ENCODE measurements at places on chromosomes 12 and 14.

DNA sequence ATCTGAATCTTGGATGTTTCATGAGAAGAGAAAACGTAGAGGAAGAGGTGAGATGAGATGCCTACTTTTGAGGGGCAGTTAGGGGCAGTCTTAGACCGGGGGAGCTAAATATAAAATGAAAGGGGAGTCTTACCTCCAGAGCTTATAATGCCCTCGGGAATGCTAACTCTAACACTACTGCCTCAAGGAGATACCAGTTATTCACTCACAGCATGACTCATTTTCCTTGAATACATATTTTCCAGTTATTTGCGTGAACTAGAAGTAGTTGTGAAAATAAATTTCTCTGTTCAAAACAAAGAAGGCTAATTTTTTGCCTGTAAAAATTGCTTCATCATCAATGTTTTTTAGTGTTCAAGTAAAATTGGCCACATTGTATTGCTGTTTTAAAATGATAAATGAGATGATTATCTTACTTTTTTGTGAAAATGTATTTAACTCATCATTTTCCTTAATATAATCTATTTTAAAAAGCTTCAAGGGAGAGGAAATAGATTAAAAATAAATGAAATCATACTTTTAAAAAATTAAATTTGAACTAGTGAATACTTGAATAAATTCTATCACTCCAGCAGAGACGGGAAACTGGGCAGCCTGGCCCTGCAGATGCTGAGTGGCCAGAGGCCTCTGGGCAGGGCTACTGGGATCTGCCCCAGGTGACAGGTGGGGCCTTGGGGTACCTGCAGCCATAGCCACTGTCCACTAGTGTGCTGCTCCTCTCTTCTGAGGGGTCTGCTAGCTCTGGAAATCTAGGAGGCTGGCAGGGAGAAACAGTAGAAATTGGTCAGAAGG is 339.3 kb downstream of the EGLN3 start:
- DNase-seq: no peak

GRCh38 chr12:70427611-70428010 is 61.5 kb downstream of the KCNMB4 start:
- DNase-seq: no peak

- DNase-seq: peak; percentile 22
Observed at GRCh38 chr14:72666610-72667009, 227.3 kb downstream of the DPF3 start.

- DNase-seq: no peak
Observed at GRCh38 chr14:23366426-23366921, 1.5 kb upstream of the EFS start.

- no peak for DNase-seq
Observed at GRCh38 chr12:48069241-48069640, 36.6 kb downstream of the SENP1 start.

- no peak for DNase-seq
Observed at GRCh38 chr12:104460041-104460719, 3.4 kb downstream of the CHST11 start.

DNA sequence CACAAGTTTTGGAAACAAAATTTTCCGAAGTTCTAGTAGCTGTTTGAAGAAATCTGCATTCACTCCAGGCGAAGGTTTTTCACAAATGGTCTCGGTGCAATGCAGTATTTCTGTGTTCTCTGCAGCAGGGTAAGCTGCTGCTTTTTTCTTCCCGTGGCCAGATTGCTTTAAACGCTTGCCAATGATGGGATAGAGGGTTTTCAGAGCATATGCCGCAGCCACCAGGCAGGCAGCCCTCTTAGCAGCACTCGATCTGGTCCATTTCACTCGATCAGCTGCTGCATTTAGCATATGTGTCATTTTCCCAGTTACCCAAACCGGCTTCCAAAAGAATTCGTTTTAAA is 315 bp downstream of the ABCD2 start:
- DNase-seq: no peak

DNA sequence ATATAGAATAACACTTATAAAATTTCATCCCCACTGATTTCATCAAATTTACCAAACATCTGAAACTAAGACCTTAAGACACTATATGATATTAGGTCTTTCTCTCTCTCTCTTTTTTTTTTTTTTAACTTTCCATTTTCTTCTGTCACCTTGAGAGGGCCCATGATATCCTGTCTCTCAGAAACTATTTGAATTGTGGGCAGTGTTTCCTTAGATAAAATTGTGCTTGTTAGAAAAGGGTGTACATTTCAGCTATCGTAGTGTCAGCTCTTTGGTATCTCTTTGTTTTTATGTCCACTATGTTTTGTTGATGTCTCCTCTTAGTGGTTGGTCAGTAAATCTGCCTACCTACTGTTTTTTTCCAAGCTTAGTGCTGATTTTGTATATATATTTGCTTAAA is 23.8 kb downstream of the DNM1L start:
- no peak for DNase-seq

- no peak for DNase-seq
Observed at GRCh38 chr12:128554546-128555304, 269.0 kb downstream of the SLC15A4 start.

GRCh38 chr12:113232840-113233585 is 11.7 kb downstream of the TPCN1 start:
- DNase-seq: no peak

GRCh38 chr12:119052001-119052400 is 70.7 kb downstream of the SRRM4 start:
- no peak for DNase-seq

DNA sequence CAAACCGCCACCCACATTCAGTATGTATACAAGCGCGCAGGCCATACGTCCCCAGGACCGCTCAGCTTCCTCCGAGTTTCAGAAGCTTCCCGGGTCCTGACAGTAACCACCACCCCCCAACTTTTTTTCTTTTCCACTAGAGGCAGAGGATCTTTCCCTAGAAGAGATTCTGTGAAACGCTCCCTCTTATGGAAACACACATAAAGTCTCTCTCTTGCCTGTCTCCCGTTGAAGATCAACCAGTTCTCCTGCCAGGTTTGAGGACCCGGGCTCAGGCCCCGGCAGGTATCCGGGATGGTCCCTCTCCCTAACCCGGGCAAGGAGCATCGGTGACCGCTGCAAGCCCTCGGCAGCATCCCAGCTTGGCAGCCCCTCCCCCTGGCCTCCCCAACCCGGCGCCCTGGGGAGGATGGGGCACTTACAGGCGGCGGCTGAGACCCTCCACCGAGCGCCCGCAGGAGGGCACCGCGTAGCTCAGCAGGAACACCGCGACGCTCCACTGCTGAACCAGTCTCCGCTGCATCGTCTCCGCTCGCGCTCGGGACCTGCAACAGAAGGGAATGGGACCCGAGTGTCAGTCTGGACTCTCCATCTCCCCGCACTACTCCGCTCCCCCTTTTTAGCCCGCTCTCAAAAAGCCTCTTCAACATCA is 3.4 kb downstream of the PTHLH start:
- peak; percentile 68 for DNase-seq

DNA sequence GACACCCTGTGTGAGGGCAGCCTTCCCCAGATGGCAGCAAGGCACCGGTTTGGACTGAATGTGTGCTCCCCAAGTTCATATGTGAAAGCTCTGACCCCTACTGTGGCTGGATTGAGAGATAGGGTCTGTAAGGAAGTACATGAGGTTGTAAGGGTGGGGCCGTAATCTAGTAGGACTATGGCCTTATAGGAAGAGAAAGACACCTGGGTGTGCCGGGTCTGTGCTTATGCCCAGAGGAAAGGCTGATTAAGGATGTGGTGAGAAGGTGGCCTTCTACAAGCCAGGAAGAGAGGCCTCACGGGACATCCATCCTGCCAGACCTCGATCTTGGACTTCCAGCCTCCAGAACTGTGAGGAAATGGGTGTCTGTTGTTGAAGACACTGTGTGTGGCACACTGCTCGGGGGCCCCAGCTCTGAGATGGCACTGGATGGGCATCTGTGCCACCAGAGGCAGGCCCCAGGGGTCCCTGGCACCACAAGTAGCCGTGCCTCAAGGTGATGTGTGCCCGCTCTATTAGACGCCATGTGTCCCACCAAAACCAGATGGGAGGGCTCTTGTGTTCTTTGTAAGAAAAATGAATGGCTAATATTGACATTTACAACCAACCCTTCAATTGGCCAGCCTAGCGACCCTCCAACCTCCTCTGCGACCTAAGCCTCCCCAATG is 22.0 kb downstream of the FGF6 start:
- no peak for DNase-seq

GRCh38 chr12:3077572-3078081 is 448 bp downstream of the TSPAN9 start:
- no peak for DNase-seq

DNA sequence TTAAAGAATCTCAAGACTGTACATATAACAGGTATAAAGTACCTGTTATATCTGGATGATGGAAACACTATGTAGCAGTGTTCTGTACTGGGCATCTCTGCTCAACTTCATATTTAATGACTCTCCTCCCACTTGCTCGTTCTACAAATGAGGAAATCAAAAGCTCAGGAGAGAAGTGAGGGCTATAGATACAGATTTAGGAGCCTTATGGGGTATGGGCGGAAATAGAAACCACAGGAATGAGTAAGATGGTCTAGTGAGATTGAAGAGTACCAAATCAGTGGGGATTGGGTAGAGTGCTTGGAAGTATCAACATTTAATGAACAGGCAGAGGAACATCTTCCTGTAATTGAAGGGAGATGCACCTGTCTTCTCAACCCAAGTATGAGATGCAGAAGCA is 23.8 kb upstream of the POLR3B start:
- no peak for DNase-seq

- DNase-seq: no peak
Observed at GRCh38 chr12:94053676-94054075, 94.7 kb upstream of the PLXNC1 start.

DNA sequence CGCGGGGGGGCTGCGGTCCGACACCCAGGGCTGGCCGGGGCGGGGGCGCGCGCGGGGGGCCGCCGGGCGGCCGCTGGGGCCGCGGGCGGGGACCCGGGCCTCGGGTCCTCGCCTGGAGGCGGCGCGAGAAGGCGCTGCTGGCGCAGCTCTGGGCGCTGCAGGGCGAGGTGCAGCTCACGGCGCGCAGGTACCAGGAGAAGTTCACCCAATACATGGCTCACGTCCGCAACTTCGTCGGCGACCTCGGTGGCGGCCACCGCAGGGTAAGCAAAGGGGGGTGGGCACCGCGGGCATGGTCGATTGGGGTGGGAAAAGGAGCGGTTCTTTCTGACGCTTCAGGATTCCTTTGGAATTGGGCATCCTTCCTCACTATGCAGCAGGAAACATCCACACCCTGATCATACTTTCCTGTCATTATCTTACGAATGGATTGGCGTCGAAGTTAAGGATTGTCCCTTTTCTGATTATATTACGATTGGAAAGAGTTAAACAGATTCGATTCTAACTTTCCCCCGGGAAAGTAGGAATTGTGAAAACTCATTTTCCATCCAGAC is 798 bp downstream of the PDZRN4 start:
- no peak for DNase-seq

DNA sequence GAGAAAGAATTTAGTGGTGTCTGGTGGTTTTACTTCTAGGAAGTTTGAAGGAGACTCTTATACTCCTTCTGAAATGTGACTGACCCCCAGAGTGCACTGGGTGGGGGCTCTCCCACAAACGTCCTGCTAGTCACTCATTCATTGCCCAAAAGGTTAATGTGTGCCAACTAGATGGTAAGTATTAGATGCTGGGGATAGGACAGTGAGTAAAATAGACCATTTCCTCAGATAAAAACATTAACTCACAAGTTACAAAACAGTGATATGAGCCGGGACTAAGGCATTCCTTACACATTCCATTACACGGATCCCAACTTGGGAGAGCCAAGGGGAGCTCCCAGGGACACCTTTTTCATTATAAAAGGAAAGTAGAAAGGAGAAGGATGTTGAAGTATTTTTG is 185.1 kb downstream of the ATXN7L3B start:
- DNase-seq: no peak
